T-helper 22 cell (primary cell): ENCODE measurements at places on chromosomes 7 and 10.

DNA sequence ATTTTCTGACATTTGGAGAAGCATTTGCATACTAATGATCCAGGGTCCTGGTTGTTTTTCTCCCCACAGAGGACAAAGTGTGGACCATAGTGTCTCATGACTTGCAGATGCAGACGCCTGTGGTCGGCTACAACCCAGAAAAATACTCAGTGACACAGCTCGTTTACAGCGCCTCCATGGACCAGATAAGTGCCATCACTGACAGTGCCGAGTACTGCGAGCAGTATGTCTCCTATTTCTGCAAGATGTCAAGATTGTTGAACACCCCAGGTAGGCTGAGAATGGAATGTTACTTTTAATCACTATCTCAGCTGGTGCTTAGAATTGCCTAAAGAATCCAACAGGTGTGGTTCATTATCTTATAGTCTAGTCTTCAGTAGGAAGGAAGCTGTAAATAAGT lies 951.5 kb upstream of the C7orf33 start:
- no peak for DNase-seq

- DNase-seq = no peak
Measured at GRCh38 chr10:11238893-11239292, 221.2 kb downstream of the CELF2 start.

DNA sequence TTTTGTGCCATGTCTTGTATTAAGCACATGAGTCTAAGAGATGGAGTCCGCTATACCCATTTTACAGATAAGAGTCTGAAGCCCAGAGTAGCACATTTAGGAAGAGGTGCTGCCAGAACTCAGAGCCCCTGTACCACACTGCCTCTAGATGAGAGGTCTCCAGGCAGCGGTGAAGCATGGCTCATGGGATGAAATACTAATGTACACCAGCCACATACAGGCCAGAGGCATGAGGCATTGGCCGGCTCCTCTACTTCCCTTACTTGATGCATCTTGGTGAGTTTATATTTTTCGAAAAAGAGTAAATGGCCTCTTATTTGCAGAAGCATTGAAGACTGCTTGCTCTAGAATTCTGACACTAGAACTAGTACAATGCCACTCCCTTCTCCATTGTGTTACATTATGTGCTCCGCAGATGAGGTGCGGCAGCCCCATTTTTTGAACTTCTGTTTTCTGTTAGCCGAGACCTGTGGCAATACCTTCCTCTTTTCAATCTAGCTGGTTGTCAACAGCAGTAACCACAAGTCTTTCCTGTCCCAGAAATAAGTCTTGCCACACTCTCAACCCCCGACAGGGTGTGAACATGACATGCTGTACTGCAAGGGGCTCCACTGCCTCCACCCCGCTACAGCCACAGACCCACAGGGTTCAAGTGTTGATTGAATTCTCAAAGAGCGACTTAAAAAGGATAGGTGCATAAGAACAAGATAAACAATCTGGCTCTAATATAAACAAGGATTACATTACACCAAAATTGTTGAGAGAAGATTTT lies 145.3 kb downstream of the CELF2 start:
- DNase-seq = peak; percentile 73

- DNase-seq = no peak
Measured at GRCh38 chr7:38425509-38425908, 152.1 kb upstream of the TARP start.

GRCh38 chr7:121109145-121109544 lies 120.6 kb downstream of the CPED1 start:
- no peak for DNase-seq

GRCh38 chr10:82918022-82918421 lies 1043.0 kb downstream of the NRG3 start:
- DNase-seq = no peak

GRCh38 chr10:124875596-124875995 lies 66.3 kb upstream of the ZRANB1 start:
- DNase-seq = no peak

- DNase-seq = no peak
Measured at GRCh38 chr10:114767101-114767985, 54.2 kb upstream of the FHIP2A start.

GRCh38 chr7:143979998-143980397 lies 20.1 kb upstream of the OR6B1 start:
- DNase-seq = no peak

DNA sequence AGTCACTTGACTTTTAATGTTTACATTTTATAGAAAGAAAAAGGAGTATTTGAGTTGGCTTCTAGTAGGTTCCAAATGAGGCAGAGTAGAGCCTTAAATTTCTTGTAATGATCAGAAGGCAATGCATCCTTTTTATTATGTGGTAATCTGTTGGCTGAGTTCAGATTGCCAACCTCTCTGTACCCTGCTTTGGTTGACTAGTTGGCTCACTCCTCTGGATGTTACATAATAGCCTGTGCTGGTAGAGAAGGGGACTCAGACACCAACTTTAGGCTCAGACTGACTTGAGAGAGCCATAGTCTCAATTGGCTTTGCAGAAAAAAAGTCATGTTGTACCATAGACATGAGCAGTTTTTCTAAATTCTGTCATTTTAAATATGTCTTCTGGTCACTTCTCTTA lies 46.8 kb upstream of the GLCCI1 start:
- no peak for DNase-seq

GRCh38 chr10:14564268-14564744 lies 210.4 kb downstream of the FAM107B start:
- DNase-seq = peak; percentile 43

- DNase-seq = no peak
Measured at GRCh38 chr7:119572132-119572531, 700.8 kb upstream of the KCND2 start.

GRCh38 chr10:110805292-110805691 lies 66.4 kb upstream of the PDCD4 start:
- no peak for DNase-seq

- no peak for DNase-seq
Measured at GRCh38 chr7:113370910-113371309, 252.6 kb upstream of the SMIM30 start.

DNA sequence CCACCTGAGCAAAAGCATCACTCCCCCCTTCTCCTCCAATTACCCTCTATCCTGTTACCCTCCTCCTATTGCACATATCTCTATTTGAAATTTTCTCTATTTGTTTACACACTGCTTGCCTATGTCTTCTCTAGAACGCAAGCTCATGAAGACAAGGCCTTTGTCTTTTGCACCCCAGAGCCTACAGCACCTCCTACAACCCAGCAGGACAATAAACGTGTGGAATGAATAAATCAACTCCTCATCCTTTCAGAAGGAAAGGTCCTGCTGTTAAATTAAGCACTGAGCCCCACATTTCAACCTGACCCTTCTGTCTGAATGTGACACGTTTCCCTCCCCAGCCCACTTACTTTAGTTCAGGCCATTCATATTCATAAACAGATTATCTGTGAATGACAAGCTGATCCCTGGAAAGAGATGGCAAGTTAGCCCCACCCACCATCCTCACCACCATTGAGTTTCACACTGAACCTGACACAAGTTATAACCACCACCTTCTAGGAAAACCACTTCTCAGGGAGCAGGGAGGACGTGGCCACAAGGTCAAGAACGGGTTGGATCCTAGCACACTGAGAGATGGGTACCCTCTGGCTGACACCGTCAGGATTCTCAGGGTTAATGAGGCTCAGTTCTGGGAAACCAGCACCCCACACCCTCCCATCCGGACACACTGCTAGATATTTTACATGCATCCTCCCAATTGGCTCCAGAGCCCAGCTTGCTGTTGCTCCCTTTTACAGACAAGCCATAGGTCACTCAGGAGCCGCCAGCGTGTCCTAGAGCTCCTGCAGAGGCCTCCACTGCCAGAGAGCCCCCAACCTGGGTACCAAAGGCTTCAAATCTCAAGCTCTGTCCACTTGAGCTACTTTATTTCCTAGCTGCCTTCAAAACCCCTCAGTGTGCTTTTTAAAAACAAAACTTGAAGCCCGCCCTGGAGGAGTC lies 934 bp downstream of the PRTFDC1 start:
- DNase-seq = no peak

- DNase-seq = no peak
Measured at GRCh38 chr7:141847996-141848395, 6.7 kb upstream of the PRSS37 start.

DNA sequence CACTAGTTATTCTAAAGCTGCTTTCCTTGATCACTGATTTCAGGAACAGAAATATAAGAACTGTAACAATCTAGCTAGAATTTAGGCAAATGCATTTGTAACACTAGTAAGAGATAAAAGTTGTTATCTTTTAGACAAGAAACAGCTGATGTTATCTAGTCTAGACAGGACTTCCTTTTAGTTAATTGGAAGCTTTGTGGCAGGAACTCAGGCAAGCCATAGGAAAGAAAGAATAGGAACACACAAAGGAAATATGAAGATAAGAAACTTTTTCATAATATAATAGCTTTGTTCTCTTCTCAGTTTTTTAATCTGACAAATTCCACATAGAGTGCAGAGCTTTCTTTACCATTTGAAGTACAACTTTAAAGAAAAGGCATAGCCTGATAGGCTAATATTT lies 59.0 kb upstream of the AGR3 start:
- DNase-seq = no peak

- DNase-seq = no peak
Measured at GRCh38 chr10:68434657-68435056, 27.6 kb upstream of the RUFY2 start.

GRCh38 chr10:102919992-102920739 lies 2.1 kb downstream of the CNNM2 start:
- DNase-seq = no peak

DNA sequence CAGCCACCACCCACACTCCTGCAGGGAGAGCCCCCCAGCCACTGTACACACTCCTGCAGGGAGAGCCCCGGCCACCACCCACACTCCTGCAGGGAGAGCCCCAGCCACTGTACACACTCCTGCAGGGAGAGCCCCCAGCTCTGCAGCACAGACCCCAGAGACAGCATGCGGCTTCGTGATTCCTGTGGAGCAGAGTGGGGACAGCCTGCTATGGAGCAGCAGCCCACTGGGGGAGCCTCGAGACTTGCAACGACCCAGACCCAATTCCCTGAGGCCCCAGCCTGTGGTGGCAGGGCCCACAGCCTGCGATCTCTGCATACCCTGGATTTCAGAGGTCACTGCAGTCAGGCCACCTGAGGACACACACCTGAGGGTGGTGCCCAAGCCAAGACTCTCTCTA lies 523.1 kb downstream of the DNAJB6 start:
- no peak for DNase-seq

DNA sequence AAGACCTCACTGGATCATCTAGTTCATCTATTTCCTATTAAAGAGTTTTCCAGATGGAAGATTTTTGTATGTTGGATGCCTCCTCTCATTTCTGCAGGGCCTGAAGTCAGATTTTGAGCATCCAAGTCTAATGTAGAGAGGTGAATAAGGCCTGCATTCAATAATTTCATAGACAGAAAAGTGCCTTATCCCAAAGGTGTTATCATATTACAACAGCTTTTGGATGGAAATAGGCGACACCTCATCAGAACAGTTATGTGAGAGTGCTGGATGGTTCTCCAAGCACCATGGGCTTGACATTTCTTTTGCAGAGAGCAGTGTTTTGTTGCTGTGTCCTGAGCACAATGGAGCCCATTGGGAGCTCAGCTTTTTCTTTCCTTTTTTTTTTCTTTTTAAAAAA lies 162.4 kb upstream of the MEOX2 start:
- no peak for DNase-seq

DNA sequence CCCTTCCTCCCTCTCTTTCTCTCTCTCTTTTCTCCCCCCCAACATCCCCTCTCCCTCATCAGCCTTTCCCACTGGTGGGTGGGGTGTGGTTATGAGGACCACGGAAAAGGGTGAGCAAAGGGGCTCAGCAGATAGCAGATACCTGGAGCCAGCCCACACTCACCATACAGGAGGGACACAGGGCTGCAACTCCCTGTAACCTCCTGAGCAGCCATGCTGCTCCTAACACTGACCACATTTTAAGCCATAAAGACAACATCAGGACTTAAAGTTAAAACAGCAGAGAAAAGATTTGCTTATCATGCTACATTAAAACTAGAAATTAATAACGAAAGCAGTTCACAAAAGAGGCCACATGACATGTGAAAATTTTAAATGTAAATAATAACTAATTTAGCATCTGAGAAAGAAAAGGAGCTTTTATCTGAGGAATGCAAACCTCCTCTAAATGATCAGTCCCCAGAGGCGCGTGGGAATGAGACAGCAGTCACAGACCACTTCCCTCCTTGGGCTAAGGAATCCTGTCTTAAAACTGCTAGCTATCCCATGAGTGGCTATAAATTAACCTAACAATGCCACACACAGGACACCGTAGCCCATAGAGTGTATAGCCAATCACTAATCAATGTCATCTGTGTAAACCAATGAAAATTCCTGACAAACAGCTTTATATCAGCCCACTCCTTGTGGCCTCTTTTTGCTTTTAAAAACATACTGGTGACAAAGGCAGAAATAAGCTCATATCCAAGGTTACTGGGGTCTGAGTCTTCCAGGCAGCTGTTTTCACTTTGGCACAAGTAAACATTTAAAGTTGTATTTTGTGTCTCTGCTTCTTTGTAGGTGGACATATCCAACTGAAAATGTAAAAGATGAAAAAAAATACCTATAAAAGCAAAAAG lies 33.3 kb downstream of the PKD1L1 start:
- no peak for DNase-seq

- no peak for DNase-seq
Measured at GRCh38 chr7:21141476-21141875, 286.4 kb upstream of the SP4 start.

DNA sequence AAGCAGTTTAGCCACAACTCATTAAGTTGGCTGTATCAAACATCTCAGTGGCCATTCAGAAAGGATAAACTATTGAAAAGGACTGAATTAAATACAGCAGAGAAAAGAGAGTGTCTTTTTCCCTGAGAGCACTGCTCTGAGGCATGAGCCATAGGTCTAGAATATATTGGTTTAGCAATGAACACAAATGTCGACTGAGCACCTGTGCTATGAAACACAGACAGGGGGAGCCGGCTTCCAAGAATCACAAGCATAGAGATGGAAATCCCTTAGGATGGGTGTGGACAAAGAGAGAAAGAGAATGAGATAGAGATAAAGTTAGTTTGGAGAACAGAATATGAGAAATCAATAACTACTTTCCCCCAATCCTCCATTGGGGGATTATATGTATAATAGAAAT lies 54.8 kb downstream of the DGKI start:
- no peak for DNase-seq

DNA sequence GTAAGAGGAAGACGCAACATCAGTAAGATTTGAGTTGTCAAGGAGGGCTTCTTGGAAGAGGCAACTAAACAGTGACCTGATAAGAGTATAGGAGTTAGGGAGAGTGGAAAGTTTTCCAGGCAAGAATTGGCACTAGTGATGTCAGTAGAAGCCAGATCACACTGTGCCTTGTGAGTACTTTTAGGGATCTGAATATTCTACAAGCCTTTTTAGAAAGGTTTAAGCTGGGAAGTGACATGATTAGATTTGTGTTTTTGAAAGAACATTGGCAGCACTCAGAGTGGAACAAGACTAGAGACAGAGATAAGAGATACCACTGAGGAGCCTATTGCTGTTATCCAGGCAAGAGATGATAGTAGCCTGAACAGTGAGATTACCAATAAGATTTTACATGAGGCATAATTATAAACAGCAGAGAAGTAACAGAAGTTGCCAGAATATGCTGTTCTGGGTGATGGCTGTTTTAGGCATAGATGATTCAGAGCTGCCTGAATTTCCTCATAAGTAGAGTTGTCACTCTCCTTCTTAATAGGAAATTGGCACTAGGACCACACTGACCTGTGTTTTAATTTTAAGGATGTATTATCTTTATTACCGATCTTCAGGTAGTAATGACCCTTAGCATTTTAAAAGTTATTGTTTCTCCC lies 45.6 kb downstream of the NHLRC2 start:
- DNase-seq = no peak

- DNase-seq = no peak
Measured at GRCh38 chr7:127910670-127911069, 120.6 kb downstream of the LRRC4 start.

GRCh38 chr7:46247664-46248063 lies 326.6 kb upstream of the IGFBP3 start:
- no peak for DNase-seq
